ENCODE measurements at places on chromosomes 5 and 9.

DNA sequence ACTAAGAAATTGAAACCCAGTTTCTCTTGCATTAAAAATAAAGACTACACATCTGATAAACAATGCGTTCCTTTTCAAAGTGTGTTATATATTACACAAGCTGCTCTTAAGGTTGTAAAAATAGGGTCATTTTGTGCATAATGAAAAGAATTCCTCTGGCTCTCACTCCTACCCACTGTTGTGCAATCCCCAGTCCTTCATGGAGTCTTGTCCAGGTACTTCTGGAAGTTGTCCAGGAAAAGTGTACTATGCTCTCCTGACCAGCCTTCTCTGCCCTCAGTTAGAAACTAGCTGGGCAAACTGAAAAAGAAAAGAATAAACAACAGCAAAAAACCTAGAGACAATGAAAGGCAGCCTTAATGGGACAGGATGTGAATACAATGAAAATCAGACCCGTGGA is 345.5 kb upstream of the PAPPA start:
- DNase-seq = no peak

- no peak for DNase-seq
Measured at GRCh38 chr5:112784726-112785125, 47.0 kb downstream of the APC start.

DNA sequence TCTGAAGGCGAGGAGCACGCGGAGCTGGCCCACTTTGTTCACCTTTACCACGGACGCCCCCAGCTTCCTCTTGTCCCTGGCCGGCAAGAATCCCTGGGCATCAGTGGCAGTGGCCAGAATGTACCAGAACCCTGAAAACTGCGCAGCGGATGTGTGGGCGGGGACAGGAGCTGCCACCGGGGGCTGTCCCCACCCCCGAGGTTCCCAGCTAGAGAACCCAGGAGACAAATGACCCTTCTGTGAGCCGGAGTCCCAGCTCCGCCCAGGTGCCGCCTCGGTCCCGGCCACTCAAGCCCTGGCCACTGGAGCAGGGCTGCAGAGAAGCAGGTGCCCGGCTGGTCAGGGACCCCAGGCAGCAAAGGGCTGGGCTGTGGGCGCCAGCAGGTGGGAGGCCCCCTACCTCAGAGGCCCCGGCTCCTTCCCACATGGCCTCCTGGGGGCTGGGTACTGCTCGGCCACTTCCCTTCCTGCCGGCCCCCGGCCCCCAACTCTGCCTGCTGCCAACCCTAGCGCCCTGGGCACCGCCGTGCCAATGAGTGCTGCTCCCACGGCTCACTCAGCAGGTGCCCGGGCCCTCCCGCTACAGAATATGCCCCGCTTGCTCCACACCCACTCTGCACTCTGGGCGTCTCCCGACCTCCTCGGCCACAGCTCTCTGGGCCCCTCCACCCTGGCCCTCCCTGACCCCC is 713 bp downstream of the LCN10 start:
- no peak for DNase-seq

GRCh38 chr9:36189976-36190375 is 745 bp upstream of the CLTA start:
- no peak for DNase-seq

- no peak for DNase-seq
Measured at GRCh38 chr9:21770871-21771560, 31.4 kb upstream of the MTAP start.

GRCh38 chr5:164346785-164347630 is 841.6 kb downstream of the MAT2B start:
- no peak for DNase-seq

DNA sequence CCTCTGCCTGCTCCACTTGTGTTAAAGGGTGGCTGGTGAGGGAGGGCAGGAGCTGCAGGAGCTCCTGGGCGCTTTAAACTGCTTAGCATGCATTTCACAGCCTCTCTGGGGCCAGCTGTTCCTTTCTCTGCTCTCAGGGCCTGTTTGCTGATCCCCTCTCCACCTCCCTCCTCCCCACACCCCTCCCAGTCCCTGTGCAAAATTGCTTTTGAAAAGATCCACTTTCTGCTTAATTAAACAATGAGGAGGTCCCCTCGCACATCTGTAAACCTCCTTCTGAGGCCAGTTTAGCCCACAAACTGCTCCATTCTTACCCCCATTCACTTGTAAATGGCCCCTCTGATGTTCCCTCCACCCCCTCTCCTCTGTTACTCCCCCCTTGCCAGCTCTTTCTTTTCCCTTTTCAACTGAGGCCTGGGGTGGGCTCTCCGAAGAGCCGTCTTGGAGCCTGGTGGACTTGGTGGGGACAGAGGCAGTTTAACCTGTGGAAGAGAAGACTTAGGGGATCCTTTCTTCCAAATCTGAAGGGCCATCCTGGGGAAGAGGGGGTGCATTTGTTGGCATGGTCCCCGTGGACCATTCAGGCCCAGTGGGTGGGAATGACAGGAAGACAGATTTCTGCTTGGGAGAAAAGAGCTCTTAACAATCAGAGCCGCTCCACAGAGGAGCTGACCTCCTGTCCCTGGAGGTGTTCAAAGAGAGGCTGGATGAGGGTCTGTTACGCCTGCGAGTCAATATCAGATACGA is 12.0 kb downstream of the URM1 start:
- DNase-seq = peak; percentile 70

GRCh38 chr5:159403906-159404681 is 73.8 kb upstream of the IL12B start:
- peak; percentile 41 for DNase-seq

- DNase-seq = no peak
Measured at GRCh38 chr5:137994556-137994955, 38.3 kb downstream of the FAM13B start.

DNA sequence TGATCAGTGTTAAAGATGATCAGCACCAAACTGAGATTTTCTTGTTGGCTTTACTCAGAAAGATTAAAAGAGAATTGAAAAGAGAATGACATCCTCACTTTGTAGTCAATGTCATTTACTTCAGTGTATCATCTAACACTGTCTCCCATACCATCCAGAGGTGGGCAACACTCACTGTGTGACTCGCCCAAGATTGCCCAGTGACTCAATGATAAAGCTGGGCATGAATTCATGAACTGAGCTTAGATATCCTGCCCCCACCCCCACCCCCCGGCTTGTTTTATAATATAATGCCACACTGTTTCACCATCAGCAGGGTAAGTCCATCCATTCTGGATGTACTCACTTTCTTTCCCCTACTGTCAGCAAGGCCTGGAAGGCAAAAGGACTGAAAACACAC is 242.2 kb downstream of the FAM114A2 start:
- no peak for DNase-seq

- DNase-seq = no peak
Measured at GRCh38 chr5:32574540-32575175, 10.7 kb upstream of the SUB1 start.

- DNase-seq = no peak
Measured at GRCh38 chr9:125707472-125707804, 430 bp upstream of the MAPKAP1 start.

DNA sequence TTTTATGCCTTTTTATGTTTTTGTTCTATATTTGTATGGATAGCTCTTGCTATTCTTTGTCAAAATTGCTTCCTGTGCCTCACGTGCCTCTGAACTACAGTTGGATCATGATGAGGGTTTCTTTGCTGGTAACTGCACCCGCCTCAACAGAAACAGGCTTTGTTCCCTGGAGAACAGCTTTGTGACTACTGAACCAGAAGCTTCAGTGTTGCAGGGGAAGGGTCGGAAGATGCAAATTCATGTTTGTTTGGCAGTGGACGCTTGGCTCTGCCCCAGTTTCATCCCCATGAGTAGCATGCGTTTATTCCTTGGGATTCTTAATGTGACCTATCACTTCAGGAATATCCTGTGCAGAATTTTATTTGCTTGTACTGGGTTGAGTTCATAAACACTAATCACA is 959.1 kb upstream of the WWC1 start:
- no peak for DNase-seq

DNA sequence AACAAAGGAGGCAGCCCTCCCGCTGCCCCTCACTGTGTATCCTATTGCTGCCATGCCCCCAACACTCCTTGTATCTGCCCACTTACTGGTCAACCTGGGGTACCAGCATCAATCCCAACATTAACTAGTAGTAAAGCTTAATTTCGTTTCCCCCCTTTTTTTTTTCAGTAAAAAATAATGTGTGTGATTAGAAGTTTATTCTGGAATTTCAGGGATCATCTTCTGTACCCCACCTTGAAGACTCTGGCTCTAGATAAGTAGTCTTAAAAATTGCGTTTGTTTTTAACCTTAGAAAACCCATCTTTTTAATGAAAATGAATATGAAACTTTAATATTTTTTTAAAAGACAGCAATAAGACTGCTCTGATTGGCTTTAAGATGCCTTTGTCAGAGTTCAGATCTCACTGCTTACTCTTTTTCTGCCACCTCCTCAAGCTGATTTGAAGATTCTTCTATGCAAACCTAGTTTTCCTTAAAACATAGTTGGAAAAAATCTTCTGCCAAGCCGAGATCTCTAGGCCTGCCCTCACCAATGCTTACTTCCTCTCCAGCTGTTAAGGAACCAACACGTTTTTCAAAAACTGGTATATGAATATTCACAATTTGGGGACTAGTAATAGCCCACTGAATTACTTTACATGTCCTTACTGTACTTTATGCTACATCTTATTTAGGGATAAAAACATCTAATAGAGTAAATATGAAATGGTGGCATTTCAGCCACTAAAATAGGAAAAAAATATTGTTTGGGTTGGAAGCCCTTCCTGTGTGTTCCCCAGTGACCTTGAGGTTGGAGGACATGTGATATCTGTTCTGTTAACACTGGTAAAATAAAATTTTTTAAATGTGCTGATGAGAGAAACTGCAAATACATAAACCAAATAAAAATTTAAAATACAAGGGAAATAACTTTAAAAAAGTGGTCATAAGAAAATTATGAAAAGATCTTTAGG is 4.0 kb upstream of the RHOBTB3 start:
- no peak for DNase-seq

DNA sequence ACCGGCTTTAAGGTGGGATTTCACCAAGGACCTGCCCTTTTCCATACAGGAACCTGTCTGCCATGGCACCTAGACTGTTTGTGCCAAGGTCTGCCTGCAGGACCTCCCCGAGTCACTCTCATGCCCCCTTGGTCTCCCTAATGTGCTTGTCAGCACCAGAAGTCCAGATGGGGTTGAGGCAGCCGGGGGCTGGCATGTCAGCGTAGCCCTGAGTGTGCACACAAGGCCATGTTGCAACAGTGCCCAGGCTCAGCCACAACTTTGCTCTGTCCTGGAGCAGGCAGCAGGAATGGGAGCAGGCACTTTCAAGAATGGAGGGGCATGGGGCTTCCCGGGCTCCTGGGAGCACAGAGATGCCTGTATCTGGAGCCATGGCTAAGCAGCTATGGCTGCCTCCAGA is 621.5 kb downstream of the CDH9 start:
- no peak for DNase-seq

DNA sequence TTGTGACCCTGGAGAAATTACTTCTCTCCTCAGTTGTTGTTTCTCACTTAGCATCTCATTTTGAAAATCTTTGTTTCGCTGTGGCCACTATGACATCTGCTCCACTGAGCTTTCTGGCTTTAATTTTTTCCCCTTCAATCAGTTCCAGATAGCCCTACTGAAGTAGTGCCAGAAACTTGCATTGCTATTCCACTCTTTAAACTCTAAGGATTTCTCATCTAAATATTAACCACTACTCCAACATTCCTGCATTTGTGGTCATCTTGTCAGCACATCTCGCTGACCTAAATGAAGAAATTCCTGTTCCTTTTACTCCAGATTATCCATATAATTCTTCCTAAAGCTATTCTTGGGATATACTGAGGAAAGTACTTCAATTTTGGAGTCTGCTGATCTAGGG is 15.3 kb upstream of the NOL6 start:
- DNase-seq = no peak

- no peak for DNase-seq
Measured at GRCh38 chr5:168353216-168353957, 61.9 kb downstream of the WWC1 start.

DNA sequence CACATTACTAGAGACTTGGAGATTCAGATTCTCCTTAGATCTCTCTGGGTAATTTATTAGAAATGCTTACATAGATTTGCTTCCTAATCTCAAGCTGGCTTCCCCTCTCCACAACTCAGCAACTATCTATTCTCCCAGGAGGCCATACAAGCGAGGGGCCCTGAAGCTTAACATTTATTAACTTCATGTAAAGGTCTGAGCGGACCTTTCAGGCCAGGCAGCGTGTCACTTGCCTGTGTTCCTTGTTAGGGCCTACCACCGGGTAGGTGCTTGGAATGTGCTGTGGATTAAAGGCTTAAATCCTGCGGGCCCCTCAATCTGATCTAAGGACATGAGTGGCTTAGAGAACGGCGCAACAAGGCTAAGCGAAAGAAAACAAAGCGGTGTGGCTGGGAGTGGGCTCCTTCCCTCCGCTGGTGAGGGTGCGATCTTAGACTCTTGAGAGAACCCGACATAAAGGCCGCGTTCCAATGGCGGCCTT is 712 bp upstream of the HSPA4 start:
- DNase-seq = peak; percentile 26

DNA sequence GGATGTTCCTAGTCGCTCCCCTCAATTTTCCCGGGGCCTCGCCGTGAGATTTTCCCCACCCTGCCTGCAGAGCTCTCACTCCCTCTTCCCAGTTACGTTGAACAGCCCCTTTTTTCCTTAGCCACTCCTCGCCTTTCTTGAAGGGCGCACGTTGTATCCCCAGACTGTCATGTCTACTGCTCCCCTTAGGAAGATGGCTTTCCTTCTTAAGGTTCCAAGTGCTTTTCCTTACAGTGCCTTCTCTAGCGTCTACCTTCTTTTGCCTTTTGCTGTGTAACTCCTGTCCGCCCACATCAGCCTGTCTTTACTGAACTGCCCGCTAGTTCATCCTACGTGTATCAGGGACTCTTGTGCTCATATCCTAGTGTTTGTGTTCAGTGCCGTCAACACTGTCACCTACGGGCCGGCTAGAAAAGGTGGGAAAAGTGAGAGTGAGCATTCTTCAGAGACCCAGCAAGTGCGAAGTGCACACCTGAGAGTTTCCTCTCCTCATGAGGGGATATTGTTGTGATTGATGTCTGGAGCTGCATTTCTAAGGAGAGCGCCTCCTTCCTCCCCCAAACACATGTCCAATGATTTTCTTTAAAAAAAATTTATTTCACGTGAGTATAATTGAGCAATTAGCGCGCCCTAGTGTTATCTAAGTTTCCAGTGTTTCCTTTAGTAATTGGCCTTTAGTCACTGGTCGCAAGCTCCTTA is 764 bp downstream of the CAMLG start:
- peak; percentile 24 for DNase-seq

DNA sequence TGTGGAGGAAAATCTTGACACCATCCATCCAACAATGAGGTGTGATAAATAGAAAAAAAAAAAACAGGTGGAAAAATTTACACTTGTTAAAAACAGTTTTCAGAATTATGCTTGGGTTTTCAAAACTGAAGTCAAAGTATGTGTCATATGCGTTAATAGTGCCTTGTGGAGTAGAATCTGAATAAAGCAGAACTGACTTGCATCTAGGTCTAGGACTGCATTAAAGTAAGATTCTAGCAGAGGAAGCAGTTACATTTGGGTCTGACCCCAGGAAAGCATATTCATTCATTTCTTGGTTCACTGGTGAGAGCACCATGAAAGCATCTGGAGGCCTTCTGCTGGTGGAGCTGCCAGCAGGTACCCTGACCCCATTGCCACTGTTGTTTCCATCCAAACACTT is 89.0 kb downstream of the MARCHF3 start:
- no peak for DNase-seq

All from NCI-H524 treated with DMSO at 0.1 percent for 48 hours (cell line).